ENCODE measurements at places on chromosomes 1 and 21.

- no peak for DNase-seq
Measured at GRCh38 chr21:45226540-45227326, 61.0 kb downstream of the POFUT2 start.

GRCh38 chr1:166906647-166907046, 30.6 kb upstream of the TADA1 start:
- DNase-seq = no peak

DNA sequence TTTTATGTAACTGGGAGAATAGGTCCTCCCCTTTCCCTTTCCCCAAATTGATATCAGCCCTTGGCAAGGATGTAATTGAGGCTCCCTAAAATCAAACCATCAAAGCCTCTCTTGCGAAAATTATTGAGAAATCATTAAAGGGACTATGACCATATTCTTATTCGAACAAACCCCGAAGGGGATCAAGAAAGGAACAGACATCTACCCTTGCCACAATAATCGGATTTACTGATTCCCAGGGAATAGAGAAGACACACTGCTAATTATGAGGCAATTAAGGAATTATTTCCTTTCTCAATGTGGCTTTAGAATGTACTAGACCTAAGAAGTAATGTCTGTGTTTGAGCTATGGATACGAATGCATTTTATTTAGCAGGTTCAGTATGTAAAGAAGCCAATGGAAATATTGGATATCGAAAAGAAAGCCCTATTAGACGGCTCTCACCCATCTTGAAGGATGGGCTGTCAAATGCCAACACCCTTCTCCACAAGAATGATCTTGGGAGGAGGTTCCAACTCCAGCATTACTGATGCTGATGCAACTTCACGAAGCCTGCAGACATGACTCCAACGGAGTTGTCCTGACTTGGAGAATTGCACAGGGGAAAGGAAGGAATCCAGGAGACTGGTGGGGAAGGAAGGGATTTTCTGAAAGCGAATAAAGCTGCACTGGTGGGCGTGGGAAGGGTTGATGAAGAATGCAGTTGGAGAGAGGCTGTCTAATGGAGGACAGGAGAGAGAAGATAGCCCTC, 11.6 kb upstream of the PTPRF start:
- DNase-seq = no peak

- DNase-seq = no peak
Measured at GRCh38 chr21:34922479-34922878, 126.6 kb downstream of the RUNX1 start.

GRCh38 chr1:172622541-172622940, 36.4 kb upstream of the FASLG start:
- DNase-seq = no peak

GRCh38 chr1:94532077-94532476, 9.5 kb downstream of the F3 start:
- no peak for DNase-seq
